ENCODE measurements at places on chromosomes 3 and 15.
A peak's percentile ranks its signal among the peaks of the same experiment; 100 is the strongest.

DNA sequence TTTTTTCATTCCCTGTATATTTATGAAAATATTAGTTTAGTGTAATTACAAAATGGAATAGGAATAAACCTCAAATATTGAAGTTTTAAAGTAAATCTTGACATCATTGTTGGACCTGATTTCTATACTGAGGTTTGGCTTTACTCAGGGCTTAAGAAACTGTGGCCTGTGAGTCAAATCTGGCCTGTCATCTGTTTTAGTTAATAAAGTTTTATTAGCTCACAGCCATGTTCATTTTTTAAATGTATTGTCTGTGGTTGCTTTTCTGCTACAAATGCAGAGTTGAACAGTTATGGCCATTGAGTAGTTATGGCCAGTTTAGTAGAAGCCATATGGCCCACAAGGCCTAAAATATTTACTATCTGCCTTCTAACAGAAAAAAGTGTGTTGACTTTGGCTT, 80.7 kb downstream of the DIPK2A start:
- DNase-seq = peak; percentile 13

- no peak for DNase-seq
These were observed 106.7 kb upstream of the PIAS1 start for GRCh38 chr15:67947254-67948039.

GRCh38 chr3:162287600-162287999, 791.0 kb downstream of the OTOL1 start:
- DNase-seq = no peak

DNA sequence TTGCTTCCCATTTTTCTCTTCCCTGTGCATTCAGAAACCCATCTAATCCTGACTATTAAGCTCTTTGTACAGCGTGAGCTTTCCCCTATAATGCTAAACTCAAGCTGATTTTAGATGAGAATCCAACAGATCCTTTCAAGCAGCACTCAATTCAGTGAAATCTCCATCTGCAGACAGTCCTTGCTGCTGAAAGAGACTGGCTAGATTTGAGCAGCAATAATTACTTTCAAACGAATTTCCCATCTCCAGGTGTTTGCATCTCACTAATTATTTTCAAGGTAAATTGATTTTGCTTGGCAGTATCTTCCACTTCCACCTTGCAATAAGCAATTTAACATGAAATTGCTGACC, 49.5 kb upstream of the SLC7A14 start:
- no peak for DNase-seq

- no peak for DNase-seq
These were observed 224.5 kb downstream of the ZNF385D start for GRCh38 chr3:21526461-21526860.

- no peak for DNase-seq
These were observed 177.0 kb downstream of the CACNA2D3 start for GRCh38 chr3:54299169-54299935.

DNA sequence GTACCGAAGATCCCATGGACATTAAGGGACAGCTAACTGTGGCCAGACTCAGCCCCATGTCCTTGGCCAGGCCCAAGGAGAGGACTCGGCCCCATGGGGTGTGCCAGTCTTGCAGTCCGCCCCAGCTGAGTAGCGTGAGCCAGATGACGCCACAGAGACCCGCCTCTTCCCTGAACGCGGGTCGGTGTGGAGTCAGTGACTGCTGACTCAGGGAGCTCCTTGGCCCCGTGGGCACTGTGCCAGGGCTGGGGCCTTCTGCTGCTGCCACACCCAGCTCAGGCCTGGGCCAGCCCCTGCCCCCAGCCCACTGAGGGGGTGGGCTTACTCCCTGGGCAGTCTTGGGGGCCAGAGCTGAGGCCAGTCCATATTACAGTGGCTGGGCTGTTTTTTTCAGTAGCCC, 52.8 kb downstream of the PLXNA1 start:
- DNase-seq = no peak

- no peak for DNase-seq
These were observed 12.8 kb downstream of the NBEAL2 start for GRCh38 chr3:46992231-46992630.

- no peak for DNase-seq
These were observed 372.1 kb downstream of the ROBO2 start for GRCh38 chr3:77412021-77412438.

GRCh38 chr3:126834596-126835471, 130.8 kb downstream of the CHCHD6 start:
- DNase-seq = no peak

- DNase-seq = no peak
These were observed 4.6 kb upstream of the CCK start for GRCh38 chr3:42270561-42270960.

DNA sequence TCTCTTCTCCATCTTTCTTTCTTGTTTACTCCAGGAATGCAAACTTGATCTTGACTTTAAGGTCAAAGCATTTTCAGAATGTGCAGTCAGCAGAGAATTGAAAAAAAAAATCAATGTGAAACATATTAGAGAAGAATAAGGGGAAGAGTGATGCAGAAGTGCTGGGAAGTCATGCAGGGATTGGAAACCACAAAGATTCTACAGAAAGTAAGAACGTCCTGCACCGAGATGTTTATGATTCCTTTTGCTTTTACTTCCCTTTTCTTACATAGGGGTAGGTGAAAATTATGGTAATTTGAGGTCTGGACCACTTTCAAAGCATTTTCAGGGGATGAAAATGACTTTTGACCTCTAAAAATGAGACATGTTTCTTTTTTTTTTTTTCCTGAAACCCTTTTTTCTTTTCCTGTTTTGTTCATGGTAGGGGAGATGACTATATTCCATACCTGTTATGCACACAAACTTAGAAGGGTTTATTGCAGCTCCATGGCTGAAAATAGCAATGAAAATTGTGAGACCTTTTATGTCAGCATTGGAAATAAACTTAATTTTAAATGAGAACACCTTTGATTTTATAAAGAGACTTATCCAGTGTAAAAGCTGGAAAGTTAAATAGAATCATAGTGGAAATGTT, 623.5 kb upstream of the TBL1XR1 start:
- DNase-seq = no peak

DNA sequence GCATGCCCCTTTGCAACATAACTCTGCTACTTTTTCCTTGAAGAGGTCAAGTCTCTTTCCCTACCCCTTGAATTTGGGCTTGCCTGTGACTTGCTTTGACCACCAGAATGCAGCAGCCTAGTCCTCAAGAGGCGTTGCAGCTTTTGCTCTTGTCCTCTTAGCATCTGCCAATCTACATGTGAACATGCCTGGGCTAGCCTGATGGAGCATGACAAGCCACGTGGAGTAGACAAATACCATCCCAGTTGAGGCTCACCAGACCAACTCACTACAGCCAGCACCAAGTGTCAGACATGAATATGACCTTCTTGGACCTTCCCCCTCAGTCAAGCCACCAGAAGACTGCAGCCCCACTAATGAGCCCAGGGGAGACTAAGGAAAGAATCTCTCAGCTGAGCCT, 32.9 kb downstream of the AMOTL2 start:
- no peak for DNase-seq

GRCh38 chr3:45140141-45140769, 5.9 kb downstream of the CDCP1 start:
- DNase-seq = no peak

DNA sequence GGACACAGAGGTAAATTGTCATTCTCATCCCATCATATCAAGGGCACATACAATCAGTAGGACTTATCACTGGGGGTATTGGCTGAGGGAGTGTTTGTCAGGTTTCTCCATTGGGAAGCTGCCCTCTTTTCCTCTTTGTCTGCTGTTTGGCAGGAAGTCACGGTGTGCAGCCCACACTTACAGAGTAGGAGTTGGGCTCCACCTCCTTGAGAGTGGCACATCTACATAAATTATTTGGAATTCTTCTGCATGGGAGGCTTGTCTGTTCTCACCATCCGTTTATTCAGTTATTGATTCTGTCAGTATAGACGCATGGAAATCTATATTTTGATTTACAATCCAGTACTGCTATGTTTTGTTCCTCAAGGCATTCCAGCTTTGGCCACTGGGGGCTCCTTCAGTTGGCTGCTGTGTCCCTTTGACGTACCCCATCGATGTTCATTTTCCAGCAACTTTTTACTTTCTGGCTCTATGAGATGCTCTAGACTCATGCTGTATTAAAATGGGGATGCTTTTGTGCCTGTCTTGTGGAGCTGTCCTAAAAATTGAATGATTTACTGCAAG, 200.3 kb downstream of the SLCO3A1 start:
- DNase-seq = no peak

- no peak for DNase-seq
These were observed 33.9 kb downstream of the KBTBD8 start for GRCh38 chr3:67031986-67032385.

DNA sequence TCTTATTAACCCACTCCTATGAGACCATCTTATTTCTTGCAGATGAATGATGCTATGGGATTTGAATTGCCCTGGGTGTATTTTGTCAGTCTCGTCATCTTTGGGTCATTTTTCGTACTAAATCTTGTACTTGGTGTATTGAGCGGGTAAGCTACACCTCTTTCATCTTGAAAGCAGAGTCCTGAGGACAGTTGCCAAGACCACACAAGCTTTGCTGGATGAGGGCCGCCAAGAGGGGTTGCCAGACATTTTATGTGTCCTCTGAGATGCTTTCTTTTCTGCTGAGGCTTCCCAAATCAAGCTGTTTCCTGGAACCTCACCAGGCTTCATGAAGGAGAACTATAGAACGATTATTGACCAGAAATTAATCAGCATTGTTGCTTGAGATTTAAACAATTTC, 173.2 kb downstream of the CHDH start:
- no peak for DNase-seq

GRCh38 chr3:170506556-170506955, 79.3 kb downstream of the SLC7A14 start:
- DNase-seq = peak; percentile 18

DNA sequence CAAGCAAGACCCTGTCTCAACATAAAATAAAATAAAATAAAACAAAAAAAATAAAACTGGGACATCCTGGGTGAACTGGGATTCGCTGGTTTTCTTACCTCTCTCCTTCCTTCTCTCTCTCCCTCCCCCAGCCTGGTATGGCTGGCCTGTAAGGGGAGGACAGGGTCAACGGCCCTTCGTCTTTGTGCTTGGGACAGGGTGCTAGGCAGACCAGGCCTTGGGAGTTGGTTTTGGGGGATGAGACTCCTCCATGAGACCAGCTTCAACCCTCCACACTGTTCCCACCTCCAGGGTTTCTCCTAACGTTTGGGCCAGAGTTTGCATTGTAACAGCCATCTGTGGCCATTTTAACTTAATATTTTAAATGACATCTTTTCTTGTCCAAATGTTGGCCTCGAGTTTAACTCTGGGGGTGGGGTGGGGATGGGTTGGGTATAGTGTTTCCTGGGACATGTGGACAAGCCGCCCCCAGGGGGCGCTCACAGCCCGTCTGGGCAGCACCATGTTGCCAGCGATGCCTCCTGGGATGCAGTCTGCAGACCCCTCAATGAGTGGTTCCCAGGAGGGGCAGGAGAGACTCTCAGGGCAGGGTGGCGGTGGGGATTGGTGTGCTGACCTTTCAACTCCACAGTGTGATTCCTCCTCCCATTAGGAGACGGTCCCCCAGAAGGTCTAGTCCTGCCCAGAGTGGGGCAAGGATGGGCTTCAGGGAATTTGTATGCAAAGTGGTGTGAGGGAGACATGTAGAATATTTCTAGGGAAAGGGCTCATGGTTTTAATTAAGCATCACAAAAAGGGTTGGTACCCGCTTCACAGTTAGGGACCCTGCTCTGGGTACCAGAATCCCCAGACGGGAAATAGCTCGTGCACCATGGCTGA, 37.7 kb upstream of the LCTL start:
- peak; percentile 39 for DNase-seq

DNA sequence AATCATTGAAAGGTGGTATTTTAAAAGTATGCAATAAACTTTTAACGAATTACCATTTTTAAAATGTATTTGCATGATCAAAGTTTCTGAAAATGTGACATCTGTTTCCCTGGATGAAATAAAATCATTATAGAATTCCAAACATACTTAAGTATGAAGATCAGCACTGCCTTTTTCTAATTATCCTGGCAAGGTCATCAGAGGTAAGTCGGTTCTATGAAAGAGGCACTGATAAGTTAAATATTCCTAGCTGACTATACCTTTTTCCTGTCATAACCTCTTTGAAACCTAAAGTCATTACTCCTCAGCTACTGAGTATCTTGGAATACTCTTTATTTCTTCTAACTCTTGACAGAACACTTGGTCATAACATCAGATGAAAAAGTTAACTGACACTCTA, 406.1 kb upstream of the ALCAM start:
- DNase-seq = no peak

GRCh38 chr3:167691366-167691765, 37.6 kb upstream of the WDR49 start:
- DNase-seq = no peak

- no peak for DNase-seq
These were observed 54.0 kb upstream of the EIF5A2 start for GRCh38 chr3:170962411-170962810.

GRCh38 chr3:13670292-13670691, 121.4 kb downstream of the FBLN2 start:
- no peak for DNase-seq

GRCh38 chr15:76235186-76235826, 76.0 kb downstream of the ETFA start:
- peak; percentile 16 for DNase-seq

- DNase-seq = peak; percentile 21
These were observed 3.1 kb upstream of the ABHD6 start for GRCh38 chr3:58234516-58234931.

GRCh38 chr3:98013411-98014267, 21.5 kb downstream of the GABRR3 start:
- no peak for DNase-seq

- DNase-seq = no peak
These were observed 9.6 kb downstream of the SMARCC1 start for GRCh38 chr3:47772047-47772446.

DNA sequence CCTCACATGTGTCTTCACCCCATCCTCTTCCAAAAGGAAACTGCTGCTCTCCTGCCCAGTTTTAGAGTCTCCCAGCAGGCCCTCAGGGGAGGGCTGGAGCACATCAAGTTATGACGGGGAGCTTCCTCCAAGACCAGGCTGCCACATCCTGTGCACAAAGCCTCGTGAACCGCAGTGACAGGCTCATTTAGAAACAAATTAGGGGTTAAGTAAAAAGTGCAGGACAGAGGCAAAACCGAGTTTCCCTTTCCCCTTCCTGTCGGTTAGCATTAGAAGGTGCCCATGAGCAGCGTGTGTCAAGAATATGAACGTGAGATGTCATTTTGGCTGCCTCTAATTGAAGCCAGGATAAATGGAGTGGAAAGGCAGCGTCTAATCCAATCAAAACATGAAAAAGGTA, 199.7 kb downstream of the ARRDC4 start:
- no peak for DNase-seq

DNA sequence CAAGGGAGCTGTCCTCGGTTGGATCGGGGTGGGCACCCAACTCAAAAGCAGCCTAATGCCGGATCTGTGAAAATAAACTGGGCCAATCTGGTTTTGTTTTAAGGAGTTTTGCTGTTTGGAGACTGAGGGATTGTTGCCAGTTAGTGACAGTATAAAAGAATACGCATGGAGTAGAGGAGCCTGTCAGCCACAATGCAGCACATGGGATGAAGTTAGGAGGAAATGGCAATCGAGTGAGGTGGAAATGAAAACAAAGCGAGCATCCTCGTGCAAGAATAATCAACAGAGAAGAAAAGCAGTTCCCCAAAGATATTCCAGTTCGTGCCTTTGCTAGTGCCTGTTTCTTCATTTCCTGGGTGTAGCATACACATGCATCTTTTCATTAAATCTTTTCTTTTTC, 108.4 kb upstream of the RORA start:
- no peak for DNase-seq

GRCh38 chr3:71048948-71049347, 534.6 kb downstream of the FOXP1 start:
- no peak for DNase-seq

- no peak for DNase-seq
These were observed 83.0 kb downstream of the PDCD6IP start for GRCh38 chr3:33881156-33882064.

- DNase-seq = no peak
These were observed 6.8 kb upstream of the SNX22 start for GRCh38 chr15:64144565-64145281.
